NCI-H1092 treated with DMSO at 0.1 percent for 48 hours (cell line): ENCODE measurements at places on chromosomes 7 and 10.
A peak's percentile ranks its signal among the peaks of the same experiment; 100 is the strongest.

DNA sequence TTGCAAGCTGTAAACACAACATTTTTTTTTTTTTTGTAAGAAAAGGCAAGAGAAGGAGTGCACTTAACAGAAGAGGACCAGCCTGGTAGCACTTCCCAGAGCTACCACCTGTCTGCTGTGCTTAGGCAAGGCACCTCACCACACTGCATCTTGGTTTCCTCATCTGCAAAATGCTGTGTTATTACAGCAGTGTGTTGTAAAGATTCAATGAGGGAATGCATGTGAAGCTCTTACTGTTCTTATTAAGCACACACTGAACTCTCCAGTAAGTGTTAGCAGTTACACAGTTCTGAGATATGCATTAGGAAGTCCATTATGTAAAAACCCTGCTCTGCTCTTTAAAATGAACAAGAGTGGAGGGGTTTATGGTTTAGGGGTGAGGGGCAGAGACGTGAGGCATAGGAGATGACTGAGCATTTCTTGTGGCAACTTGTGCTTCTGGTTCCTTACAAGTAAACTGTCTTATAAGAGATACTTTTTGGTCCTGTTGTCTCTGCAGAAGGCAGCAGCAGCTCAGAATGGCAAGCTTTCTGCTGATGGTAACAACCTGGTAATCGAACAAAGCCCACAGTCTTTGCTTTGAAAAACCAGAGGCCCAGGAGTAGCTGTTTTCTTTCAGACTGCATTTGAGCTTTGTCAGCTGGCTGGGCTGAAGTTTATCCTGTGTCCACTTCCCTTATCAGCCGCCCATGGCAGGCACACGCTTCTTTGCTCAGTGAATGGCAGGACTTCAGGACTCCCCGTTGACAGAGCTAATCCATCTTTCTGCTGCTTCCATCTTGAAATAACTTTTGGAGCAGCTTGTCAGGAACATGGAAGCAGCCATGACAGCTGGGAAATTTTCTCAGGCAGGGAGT is 98.8 kb upstream of the BMPER start:
- DNase-seq, result no peak

GRCh38 chr7:75879771-75880184 is 944 bp downstream of the RHBDD2 start:
- no peak for DNase-seq

GRCh38 chr10:104123397-104123796 is 1.4 kb downstream of the SFR1 start:
- no peak for DNase-seq

DNA sequence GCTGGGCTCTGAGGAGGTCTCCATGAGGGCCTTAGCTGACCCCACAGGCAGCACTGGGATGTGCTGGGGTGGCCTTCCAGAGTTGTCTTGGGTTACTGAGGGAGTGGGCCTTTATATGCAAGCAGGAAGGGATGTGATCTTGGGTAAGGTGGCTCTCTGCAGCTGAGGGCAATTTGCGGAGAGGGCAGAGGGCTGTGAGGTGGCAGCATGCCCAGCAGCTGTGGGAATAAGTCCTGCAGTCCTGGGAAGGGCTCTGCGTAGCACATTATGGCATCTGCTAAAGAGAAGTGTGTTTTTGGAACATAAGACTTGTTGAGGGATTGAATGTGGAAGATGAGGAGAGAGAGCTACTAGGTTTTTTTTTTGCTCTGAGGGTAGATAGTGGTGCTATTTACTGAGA is 99.6 kb upstream of the KMT2E start:
- DNase-seq, result peak; percentile 13

GRCh38 chr7:147861058-147861716 is 729.4 kb upstream of the C7orf33 start:
- peak; percentile 69 for DNase-seq

- DNase-seq, result peak; percentile 15
These were observed 99.6 kb upstream of the DIP2C start for GRCh38 chr10:788796-789748.

GRCh38 chr10:30834153-30834552 is 197.5 kb downstream of the ZNF438 start:
- DNase-seq, result peak; percentile 68

GRCh38 chr7:143882604-143883078 is 19.3 kb downstream of the TCAF1 start:
- DNase-seq, result peak; percentile 96

DNA sequence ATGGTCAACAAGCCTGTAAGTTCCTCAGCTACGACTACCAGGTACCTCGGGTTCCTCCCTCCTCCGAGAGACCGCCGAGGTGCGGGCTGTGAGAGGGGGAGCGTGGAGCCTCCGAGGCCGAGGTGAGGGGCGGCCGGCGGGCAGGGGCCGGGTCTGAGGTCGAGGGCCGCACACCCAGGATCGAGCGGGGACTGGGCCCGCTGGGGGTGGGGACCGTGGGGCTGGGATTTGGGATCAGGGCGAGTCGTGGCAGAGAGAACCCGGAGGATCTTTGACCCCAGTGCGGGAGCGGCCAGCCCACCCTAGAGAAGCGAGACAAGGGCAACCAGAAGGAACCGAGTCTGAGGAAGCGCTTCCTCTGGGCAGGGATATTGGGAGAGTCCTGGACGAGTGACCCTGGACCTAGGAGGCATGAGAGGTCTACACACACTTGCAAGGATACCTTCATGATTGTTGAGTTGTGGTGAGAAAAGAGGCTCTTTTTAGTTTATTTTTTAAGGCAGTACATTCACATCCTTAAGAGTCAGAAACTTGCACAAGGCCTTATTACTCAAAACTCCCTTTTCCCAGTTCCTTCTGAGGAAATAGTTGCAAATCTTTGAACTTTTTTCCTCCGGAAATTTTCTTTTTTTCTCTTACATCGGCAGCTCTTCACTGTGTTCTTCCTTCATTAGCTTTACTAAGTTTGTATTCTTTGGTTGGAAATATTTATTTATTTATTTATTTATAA is 395 bp downstream of the ZNF487 start:
- DNase-seq, result peak; percentile 0

DNA sequence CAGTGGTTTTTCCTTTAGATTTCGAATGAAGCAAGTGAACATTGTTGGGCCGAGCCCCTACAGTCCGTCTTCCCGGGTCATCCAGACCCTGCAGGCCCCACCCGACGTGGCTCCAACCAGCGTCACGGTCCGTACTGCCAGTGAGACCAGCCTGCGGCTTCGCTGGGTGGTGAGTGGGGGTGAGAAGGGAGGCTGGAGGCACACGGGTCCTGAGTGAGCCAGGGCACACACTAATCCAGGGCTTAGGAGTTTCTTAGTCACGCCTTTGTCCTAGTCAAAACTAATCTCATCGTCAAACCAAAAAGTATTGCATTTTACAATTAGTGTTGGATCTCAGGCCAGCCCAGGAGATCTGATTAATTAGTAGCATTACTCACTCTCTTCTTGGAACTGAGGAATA is 568.8 kb upstream of the FOXK1 start:
- DNase-seq, result no peak

- peak; percentile 85 for DNase-seq
These were observed 100.8 kb downstream of the PRTFDC1 start for GRCh38 chr10:24851629-24852028.

DNA sequence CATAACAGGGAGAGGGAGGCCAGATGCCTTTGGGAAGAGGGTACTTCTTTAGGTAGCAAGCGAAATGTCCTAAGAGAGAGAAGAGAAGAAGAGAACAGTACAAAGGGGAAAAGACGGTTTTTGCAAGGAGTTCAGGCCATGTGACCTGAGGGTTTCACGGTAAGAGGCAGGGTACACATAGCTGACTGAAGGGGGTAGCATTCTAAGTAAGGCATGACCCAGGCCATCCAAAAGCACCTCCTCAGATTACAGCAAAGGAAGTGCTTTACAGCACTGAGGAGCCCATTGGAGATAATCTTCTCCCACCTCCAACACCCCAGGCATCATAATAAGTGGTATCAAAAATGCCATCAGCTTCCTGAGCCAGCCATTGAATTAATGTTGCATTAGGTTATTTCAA is 258.2 kb upstream of the NPY start:
- no peak for DNase-seq

- no peak for DNase-seq
These were observed 98.9 kb downstream of the PRLHR start for GRCh38 chr10:118496525-118496924.

GRCh38 chr10:113089551-113089950 is 139.5 kb downstream of the TCF7L2 start:
- DNase-seq, result no peak

DNA sequence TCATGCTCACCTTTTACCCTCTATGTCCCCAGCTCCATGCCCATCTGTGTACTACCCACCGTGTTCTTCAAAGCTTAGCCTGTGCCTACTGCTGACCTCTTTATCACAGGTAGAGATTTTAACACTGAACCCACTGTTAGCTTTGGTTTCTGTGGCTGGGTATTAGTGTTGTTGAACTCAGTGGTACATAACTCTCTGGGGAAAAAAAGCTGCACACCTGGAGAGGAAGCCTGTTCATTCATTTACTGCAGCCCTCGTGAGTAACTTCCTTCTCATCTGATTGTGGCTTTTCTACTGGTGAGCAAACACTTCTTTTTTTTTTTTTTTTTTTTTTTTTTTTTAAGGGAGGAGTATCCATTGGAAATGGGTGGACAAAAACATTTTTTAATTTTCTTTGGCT is 326.3 kb downstream of the CCSER2 start:
- peak; percentile 2 for DNase-seq

DNA sequence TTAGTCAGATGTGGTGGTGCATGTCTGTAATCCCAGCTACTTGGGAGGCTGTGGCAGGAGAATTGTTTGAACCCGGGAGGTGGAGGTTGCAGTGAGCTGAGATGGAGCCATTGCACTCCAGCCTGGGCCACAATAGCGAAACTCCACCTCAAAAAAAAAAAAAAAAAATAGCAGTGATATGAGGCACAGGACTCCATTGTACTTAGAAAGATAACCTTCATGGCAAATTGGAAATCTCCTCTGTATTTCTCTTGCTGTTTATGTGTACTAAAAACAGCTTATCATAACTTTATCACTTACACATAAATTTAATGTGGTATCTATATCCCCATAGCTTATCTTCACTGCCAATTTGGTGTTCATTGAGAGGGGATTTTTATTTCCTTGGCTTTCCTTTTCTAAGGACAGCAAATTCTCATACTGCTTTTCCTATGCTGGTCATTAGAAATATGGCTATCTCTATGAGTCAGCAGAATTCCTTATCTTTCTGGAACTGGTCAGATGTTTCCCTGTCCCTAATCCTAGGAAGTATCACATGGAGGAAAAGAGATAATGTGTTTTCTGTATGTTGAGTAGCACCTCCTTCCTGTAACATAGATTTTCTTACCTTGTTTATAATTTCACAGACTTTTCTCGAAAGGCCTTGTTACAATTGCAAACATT is 40.6 kb upstream of the ZEB1 start:
- no peak for DNase-seq

GRCh38 chr7:24971333-24972165 is 8.4 kb downstream of the OSBPL3 start:
- DNase-seq, result no peak

GRCh38 chr10:10489076-10489475 is 528.6 kb upstream of the CELF2 start:
- DNase-seq, result no peak

- no peak for DNase-seq
These were observed 58.9 kb upstream of the USP6NL start for GRCh38 chr10:11670381-11670780.

GRCh38 chr10:43249962-43250614 is 16.8 kb downstream of the RASGEF1A start:
- DNase-seq, result no peak

DNA sequence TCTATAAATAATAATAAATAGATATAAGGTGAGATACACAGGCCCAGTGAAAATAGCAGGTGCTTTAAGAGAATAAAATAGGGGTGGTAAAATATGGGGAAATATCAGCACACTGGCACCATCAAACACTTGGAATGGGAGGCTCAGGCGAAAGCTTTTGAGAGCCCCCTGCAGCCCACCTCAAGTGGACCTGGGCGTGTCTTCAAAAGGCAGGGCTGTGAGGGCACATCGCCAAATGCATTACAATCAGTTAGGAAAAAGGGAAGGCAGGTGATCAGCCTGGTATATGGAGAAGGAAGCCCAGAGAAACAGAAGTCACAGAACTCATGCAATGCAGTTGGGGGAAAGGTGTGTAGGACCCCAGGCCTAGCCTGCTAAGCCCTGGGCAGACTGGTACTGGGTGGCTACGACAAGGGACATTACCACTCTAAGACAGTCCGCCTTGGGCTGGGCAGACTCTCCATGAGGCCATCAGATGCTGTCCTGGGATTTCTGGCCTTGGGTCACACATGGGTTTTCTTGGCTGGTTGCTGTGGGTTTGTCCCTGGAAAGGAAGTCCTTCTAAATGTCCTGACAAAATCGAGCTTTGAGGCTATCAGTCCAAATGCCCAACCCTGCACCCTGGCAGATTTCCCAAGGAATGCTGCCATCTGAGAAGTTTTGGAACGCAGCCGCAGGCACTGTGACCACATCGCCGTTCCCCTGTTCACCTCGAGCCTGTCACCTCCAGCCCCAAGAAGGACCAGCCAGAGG is 330.6 kb downstream of the GRID1 start:
- peak; percentile 0 for DNase-seq

DNA sequence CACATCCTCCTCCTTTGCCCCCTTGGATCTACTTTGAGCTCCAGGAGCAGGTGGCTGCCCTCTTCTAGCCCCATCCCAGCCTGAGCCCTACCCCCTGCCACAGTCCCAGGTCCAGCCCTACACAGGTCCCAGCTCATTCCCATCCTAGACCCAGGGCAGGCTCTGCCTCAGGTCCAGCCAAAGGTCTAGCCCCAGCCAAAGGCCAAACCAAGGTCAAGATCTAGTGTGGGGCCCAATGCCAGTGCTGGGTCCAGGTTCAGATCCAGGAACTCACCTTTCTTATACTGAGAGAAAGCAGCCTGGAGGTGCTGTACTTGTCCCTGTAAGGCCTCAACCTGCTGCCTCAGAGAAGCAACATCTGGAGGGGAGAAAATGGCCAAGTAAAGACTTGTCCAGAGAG is 8.5 kb downstream of the SFTPD start:
- no peak for DNase-seq

GRCh38 chr7:13802651-13803050 is 186.8 kb downstream of the ETV1 start:
- no peak for DNase-seq

DNA sequence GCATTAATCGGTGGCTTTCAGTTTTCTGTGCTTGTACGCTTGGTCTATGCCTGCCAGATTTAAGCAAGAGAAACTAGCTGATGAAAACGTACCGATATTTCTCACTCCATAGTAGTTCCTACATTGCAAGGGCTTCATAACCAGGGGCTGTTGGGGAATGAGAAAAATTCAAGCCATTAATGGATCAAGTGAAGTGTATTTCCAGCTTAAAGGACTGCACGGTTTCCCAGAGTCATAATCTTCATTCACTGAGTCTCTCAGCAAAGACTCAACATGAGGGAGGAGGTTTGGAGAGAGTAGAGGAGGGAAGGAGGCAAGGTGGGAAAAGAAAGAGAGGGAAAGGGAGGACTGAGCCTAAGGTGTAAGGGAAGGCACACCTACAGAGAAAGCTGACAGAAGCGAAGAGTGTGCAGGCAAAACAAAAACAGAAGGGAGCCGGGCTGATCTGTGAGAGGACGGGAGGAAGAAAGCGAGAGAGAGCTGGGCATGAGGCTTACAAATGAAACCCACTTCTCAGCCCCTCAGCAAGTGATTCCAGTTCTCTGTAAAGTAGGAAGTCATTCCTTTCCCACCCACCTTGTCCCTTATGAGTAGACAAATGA is 625 bp downstream of the GIMAP2 start:
- no peak for DNase-seq

- DNase-seq, result no peak
These were observed 516.9 kb upstream of the LRRN3 start for GRCh38 chr7:110573862-110574528.
